ENCODE measurements at places on chromosomes 12 and 14.

DNA sequence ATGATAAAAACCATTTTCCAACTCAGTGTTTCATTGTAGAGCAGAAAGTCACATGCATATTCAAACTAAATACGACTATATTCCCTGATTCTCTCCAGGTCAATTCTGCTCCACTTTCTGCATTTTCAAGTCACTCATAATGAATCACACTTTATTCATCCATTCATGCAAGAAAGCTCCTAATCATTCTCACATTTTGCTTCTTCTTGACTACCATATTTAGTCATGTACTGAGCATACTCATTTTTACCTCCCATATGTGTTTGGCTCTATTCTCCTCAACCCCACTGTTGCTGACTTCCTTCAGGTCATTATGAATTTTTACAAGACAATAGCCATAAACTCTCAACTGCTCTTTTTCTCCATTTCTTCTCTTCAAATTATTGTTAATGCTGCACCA lies 43.4 kb upstream of the PIK3C2G start:
- H3K27ac ChIP-seq = no peak overlapping the region
- H3K36me3 ChIP-seq = no peaks in the 10 kb centered on the region
- H3K27me3 ChIP-seq = no peaks in the 10 kb centered on the region
- H3K4me1 ChIP-seq = no peaks in the 10 kb centered on the region
- no peak for DNase-seq

GRCh38 chr14:57391517-57392195 lies 1.3 kb downstream of the NAA30 start:
- no peak for DNase-seq
- peak overlapping the region; percentile 84 for H3K4me3 ChIP-seq
- H3K27ac ChIP-seq = peak overlapping the region; percentile 89
- H3K27me3 ChIP-seq = no peaks in the 10 kb centered on the region
- H3K36me3 ChIP-seq = no peaks in the 10 kb centered on the region

DNA sequence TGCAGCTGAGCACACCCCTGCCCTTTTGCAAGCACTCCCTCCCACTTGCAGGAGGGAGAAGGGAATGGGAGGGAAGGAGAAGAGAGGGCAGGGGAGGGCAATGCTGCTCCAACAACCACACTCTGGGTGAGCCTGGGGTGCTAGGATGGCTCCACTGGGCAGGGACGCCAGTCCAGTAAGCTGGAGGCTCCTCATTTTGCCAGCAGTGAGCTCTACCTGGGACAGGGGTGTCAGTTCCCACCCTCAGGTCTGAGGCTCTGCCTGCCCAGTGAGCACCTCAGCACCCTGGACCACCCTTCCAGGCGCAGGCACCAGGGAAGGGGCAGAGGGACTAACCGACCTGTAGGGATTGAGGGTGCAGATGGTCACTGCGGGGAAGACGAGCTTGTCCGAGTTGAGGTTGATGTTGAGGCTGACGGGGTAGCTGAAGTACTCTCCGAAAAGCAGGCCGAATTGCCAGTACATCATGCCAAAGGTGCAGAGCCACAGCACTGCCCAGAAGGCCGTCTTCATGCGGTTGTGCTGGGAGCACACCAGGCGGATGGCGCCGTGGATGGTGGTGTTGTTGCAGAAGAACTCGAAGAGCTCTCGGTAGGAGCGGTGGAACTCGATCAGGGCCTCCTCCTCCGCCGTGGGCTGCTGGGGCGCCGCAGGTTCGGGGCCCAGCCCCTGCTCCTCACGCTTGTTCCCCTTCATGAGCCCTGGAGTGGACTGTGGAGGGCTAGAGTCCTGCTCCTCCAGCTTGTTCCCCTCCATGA lies 1.2 kb downstream of the SCNN1A start:
- peak overlapping the region; percentile 78 for H3K27ac ChIP-seq
- H3K4me1 ChIP-seq = peaks cover 29% of the 10 kb centered on the region
- peak overlapping the region; percentile 22 for H3K4me3 ChIP-seq
- no peaks in the 10 kb centered on the region for H3K36me3 ChIP-seq
- H3K27me3 ChIP-seq = no peaks in the 10 kb centered on the region

GRCh38 chr12:68821357-68822188 lies 13.6 kb downstream of the MDM2 start:
- H3K4me3 ChIP-seq = no peak overlapping the region
- H3K27me3 ChIP-seq = no peaks in the 10 kb centered on the region
- H3K36me3 ChIP-seq = peaks cover 94% of the 10 kb centered on the region
- peaks cover 6% of the 10 kb centered on the region for H3K4me1 ChIP-seq

- H3K4me3 ChIP-seq = no peak overlapping the region
- H3K36me3 ChIP-seq = no peaks in the 10 kb centered on the region
- H3K4me1 ChIP-seq = no peaks in the 10 kb centered on the region
- no peak for DNase-seq
- no peaks in the 10 kb centered on the region for H3K27me3 ChIP-seq
- H3K27ac ChIP-seq = no peak overlapping the region
Observed at GRCh38 chr12:132218527-132218875, 74.2 kb downstream of the NOC4L start.

DNA sequence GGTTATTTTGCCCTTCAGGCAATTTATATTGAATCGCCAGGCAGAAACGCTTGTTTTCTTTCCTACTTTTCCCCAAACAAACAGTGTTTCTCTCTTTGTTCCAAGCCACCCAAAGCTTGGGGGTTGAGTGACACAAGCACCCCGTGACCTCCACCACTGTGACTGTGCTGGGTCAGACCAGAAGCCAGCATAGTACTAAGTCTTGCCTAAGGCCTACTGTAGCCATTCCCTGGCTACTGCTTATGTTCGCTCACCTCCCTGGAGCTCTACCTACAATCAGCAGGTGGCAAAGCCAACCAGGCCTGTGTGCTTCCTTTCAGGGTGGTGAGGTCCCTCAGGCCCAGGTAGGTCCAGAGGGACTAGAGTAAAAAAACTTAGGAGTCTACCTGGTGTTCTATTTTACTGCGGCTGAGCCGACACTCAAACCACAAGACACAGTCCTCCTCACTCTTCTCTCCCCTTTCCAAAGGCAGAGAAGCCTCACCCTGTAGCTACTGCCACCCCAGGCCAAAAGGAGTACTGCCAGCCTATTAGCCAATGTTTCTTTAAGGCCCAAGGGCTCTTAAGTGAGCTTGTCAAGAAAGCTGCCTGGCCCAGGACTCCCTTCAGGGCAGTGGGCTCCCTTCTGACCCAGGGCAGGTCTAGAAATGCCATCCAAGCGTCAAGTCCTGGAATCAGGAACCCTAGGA lies 411.8 kb upstream of the MIS18BP1 start:
- H3K4me1 ChIP-seq = no peaks in the 10 kb centered on the region
- H3K27ac ChIP-seq = no peak overlapping the region
- no peaks in the 10 kb centered on the region for H3K36me3 ChIP-seq
- H3K4me3 ChIP-seq = no peak overlapping the region

DNA sequence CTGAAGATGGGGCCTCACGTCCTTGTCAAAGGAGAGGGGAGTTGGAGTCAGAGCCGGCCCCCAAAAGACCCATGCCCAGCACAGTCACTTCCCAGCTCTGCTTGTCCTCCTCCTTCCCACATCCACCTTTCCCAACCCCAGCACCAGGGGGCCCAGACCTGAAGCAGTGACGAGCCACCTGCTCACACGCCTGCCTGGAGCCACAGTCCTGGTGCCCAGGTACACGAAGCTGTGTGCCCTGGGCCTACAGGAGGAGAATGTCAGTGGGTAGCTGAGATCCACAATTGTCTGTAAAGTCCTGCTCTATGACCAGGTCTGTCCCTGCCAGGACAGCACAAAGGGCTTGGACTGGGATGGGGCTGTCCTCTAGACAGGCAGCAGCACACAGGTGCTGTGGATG lies 126.8 kb upstream of the PZP start:
- no peak overlapping the region for H3K4me3 ChIP-seq
- no peak for DNase-seq
- H3K27ac ChIP-seq = no peak overlapping the region
- H3K4me1 ChIP-seq = peaks cover 6% of the 10 kb centered on the region
- no peaks in the 10 kb centered on the region for H3K36me3 ChIP-seq

GRCh38 chr14:97705976-97706375 lies 908.8 kb downstream of the VRK1 start:
- H3K27me3 ChIP-seq = no peaks in the 10 kb centered on the region
- H3K4me1 ChIP-seq = no peaks in the 10 kb centered on the region
- no peaks in the 10 kb centered on the region for H3K36me3 ChIP-seq
- no peak overlapping the region for H3K27ac ChIP-seq

DNA sequence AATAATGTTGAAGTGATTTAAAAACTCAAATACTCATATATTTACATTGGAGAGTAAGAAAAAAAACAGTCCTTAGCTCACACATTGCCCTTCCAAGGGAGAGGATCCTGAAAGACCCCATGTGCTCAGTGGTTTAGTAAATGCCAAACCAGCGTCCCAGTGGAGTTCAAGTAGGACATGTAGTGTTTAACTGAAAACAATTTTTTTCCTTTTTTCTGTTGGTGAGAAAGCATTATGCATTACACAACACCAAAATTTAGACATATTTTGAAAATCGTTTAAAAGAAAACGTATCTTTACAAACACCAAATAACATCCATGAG lies 33.6 kb downstream of the UBR7 start:
- H3K4me1 ChIP-seq = no peaks in the 10 kb centered on the region
- no peaks in the 10 kb centered on the region for H3K27me3 ChIP-seq
- H3K36me3 ChIP-seq = peaks cover 56% of the 10 kb centered on the region
- no peak for DNase-seq
- H3K4me3 ChIP-seq = no peak overlapping the region
- H3K27ac ChIP-seq = no peak overlapping the region
